ENCODE measurements at places on chromosomes 3 and 15.

GRCh38 chr3:14001136-14001535, 121.3 kb upstream of the WNT7A start:
- DNase-seq, result no peak

GRCh38 chr3:124584552-124585391, 145.5 kb upstream of the UMPS start:
- peak; percentile 31 for DNase-seq

GRCh38 chr15:47614360-47615011, 102.8 kb upstream of the SEMA6D start:
- no peak for DNase-seq

DNA sequence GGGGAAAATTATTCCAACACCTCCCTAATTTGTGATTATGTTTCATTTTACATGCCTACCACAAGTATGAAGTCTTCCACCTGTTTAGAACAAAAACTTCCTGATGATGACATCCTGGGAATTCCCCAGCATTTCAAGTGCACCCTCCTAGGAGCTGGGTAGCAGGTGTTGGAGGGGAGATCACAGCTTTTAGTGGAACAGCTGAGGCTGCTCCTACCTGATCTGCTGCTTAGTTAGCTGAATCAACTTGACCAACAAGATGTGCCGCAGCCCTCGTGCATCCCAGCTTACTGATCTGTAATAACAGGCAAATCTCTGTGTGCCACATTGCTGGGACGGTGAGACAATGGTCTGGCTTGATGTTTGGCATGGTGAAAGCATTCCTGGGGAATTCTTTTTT, 29.7 kb downstream of the TRAK1 start:
- DNase-seq, result no peak

- no peak for DNase-seq
Measured at GRCh38 chr3:139231555-139232281, 112.1 kb upstream of the MRPS22 start.

DNA sequence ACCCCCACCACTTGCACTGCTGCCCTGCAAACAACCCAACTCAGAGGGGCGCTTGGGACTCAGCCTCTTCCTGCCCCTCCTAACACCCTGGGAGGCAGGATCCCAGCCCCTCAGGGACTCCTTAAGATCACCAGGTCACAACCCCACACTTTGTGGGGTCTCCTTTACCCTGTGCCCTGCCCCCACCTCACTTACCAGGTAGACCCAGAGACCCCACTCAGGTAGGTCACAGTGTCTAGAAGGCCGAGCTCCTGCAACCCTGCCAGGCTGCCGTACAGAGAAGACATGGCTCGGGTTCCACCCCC, 9.1 kb downstream of the PLA2G4F start:
- DNase-seq, result no peak

- no peak for DNase-seq
Measured at GRCh38 chr3:27311400-27311799, 57.8 kb downstream of the NEK10 start.

- DNase-seq, result no peak
Measured at GRCh38 chr15:96066126-96066525, 264.4 kb upstream of the NR2F2 start.

DNA sequence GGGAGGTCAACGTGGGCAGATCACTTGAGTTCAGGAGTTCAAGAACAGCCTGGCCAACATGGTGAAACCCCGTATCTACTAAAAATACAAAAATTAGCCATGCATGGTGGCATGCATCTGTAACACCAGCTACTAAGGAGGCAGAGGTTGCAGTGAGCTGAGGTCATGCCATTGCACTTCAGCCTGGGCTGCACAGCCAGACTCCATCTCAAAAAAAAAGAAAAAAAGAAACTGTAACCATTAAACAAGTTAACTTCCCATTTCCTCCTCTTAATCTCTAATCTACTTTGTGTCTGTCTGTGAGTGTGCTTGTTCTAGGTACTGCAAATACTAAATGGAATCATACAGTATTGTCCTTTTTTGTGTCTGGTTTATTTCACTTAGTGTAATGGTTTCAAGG, 2.7 kb downstream of the RBM6 start:
- DNase-seq, result no peak

- DNase-seq, result no peak
Measured at GRCh38 chr15:39140060-39140604, 440.7 kb upstream of the THBS1 start.

- no peak for DNase-seq
Measured at GRCh38 chr15:63135281-63135680, 13.6 kb downstream of the LACTB start.

DNA sequence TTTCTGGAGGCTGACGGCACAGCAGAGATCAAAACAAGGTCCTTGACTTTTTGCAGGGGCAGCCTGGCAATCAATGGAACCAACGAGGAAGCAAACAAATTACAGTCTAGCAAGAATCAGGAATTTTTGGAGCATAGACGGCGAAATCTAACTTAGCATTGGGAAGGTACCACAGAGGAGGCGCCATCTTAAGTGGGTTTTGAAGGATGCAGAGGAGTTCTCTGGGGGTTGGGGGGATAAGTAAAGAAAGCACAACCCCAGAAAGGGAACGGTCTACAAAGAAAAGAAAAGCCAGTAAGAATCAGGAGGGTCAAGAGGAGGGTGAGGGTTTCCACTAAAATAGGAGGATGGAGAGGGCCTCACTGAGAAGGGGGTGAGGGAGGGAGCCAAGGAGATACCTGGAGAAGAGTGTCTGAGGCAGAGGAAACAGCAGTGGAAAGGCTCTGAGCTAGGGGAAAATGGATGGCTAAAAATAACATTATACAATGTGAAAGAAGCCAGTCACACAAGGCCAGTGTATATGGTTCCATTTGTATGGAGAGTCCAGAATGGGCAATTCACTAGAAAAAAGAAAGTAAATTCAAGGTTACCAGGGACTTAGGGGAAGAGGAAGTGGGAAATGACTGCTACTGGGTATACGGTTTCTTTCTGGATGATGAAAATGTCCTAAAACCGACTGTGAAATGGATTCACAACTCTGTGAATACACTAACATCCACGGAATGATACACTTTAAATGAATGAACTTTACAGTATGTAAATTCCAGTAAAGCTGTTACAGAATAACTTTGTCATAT, 25.2 kb upstream of the IQSEC1 start:
- no peak for DNase-seq

DNA sequence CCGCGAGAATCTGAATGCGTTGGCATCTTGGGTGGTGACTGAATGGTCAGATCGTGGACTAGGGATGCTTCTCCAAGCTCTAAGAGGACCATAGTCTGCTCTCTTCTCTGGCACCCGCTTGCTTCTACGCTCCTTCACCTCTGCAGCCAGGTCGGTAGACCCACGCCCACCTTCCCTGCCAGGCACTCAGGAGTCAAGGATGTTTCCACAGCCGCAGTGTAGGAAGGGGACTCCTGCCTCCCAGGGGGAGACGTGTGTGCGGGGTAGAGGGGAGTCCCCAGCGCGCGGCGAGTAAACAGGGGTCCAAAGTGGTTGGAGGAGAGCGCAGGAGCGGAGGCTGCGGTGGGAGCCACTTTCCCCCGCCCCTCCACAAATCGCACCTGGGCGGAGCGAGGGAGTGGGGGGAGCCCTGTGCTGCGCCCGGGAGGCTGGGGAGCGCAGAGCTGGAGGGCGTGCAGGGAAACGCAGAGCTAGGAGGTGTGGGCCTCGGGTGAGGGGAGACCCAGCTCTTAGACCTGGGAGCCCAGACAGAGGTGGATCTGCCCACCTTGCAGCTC, 1.7 kb downstream of the LRRC3B start:
- DNase-seq, result no peak

DNA sequence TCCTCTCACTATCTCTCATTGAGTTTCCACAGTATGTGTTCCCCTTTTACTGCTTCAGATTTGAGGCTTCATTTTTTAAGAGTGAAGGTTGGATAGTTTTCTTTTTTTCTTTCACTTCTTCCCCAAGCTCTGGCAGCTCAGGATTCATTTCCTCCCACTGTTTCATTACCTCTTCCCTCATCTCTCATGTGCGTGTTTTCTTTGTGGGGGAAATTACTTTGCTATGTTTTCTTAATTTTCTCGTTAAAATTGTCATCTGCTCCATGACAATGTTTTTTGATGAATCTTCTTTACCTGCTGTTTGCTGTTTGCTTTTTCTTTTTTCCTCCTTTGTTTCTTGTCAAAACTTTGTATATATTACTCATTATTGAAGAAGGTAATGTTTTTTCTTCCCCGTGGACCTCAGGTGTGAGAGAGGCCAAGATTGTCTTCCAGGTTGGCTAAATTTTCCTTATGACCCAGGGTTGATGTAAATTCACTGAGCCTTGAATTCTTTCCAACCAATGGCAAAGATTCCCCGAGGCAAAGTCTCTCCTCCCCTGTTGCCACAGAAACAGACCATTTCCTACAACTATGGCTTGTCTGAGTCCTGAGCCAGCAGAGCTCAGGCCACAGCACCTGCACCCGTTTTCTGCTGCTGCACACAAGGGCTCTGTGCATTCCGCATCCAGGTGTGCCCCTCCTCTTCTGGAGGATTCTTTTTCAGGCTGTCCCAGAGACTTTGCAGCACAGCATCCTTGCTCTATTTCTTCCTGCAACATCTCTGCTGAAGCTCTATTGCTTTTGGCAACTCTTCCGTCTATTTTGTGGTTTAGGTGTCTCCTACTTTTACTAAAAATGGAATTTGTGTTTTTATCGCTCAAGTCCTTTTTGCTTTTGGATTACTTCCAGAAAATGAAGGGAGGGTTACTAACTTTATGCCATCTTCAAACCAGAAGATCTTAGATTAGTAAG, 66.1 kb downstream of the NOX5 start:
- DNase-seq, result no peak

DNA sequence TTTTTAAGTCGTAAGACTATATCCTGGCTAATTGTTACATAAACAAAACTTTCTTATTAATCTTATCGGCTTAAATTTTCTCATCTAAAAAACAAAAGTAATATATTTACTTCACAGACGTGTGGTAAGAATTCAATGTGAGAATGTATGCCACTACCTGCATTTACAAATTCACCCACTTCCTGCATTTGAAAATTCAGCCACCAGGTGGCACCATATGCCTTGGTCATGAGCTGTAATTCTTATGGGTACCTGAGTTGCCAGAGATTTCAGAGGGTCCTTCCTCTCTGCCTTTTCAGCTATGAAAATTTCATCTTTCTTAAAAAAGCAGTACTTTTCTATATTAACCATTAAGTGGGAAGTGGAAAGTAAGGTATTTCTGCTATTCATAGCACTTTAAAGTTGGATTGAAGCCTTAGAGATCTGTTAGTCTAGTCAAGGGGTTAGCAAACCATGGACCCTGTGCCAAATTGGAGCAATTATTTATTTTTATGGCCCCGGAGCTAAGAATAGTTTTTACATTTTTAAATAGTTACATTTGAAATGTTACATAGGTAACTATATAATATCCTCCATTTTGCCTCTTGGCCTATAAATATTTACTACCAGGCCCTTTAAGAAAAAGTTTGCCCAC, 127.8 kb downstream of the HCN4 start:
- peak; percentile 72 for DNase-seq

GRCh38 chr15:62934236-62934971, 108.1 kb upstream of the TPM1 start:
- no peak for DNase-seq

- no peak for DNase-seq
Measured at GRCh38 chr3:147881933-147882332, 472.8 kb downstream of the ZIC1 start.

DNA sequence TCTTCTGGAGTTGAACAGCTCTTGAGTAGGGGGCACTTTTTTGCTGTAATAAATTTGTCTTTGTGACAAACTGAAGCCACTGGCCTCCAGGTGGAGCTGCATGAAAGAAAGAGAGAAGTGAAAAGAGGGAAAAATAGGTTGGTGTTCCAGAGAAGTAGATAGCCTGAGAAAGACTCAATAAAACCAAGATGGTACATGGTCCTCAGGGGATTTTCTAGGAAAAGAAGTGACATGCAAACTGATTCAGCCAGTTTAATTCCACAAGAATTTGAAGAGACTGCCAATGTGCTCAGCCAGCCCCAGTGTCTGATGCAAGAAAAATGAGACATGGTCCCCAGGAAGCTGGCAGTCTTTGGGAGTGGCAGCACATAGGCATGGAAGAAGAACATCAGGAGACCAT, 152.7 kb downstream of the CD47 start:
- no peak for DNase-seq

All from activated gamma-delta T cell treated with Interleukin-2 at 50 U/mL for 16 hours (primary cell).